ENCODE measurements at places on chromosomes 6 and 20.

GRCh38 chr6:56842686-56843475 lies 112.0 kb upstream of the BEND6 start:
- DNase-seq: peak; percentile 74

DNA sequence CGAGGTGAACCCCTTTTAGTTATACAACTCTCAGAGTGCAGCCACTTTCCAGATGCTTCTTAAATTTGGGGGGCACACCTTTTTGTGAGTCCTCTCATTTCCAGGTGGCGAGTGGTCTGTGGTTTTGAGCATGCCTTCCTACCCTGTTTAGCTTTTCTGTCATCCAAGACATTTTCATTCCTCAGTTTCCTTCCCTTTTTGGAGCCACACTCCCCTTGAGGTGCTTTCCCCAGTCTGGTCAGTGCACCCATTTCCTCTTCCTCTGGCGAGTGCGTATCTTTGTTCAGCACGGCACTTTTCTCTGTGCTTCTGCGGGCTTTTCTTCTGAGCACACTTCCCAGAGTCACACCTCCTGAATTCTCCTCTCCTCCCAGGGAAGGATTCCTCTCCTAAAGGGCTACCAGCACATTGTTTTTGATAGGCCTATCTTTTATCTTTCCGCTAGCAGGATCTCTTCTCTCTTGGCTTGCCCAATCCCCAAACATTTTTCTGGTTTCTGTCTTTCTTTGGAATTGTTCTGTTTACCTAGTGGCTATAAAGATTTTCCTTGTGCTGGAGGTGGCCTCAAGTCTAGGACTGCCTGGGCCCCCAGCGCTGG lies 1.4 kb downstream of the PHF20 start:
- DNase-seq: no peak

DNA sequence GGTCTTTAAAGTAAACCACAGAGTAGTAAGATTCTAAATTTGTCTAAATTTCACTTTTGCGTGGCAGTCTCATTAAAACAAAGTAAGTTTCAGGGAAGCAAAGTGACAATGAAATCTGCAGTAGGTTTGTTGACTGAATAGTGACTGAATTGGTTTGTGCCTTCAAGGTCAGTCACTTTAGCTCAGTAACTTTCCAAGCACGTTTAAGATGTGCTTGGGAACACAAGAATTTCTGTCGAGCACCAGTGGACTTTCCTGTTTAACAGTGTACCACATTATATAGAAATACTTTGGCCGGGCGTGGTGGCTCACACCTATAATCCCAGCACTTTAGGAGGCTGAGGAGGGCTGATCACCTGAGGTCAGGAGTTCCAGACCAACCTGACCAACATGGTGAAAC lies 1.7 kb upstream of the CD24 start:
- no peak for DNase-seq

DNA sequence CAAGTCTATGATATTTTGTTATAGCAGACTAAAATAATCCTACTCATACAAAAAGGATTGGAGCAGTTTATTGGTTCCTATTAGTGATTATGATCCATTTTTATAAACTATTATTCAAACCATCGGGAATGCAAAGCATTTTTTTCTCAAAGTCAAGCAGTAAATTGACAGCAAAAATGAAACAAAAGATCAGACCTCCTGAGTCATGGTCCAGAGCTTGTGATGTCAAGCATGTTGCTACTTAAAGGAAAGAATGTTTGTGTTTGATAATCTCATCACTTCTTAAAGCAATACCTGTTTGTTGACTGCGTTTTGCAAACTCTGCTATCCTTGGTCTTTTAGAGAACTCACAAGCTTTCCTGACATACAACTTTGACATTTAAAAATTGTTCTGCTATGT lies 204.4 kb downstream of the SAMD5 start:
- no peak for DNase-seq

DNA sequence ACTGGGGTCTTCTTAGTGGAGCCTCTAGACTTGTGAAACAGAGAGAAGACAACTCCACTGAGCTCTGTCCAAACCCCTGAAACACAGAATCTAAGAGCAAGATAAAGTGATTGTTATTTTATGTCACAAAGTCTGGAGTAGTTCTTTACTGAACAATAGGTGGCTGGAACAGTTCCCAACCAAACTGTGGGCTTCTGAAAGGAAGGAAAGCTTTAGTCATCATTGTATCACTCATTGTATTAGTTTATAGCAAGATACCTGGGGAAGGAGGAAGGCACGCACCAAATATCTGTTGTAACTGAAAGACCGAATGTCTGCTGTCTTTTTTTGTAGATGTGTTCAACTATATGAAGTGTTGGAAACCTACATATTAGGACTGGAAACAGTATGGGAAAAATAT lies 284.9 kb upstream of the TBX18 start:
- DNase-seq: no peak

- DNase-seq: no peak
Observed at GRCh38 chr20:53336892-53337291, 256.7 kb downstream of the ZNF217 start.

GRCh38 chr20:19265646-19266374 lies 53.4 kb downstream of the SLC24A3 start:
- no peak for DNase-seq

- DNase-seq: no peak
Observed at GRCh38 chr20:7411075-7411474, 529.2 kb downstream of the HAO1 start.

- DNase-seq: no peak
Observed at GRCh38 chr6:43658161-43658560, 13.3 kb downstream of the RSPH9 start.

DNA sequence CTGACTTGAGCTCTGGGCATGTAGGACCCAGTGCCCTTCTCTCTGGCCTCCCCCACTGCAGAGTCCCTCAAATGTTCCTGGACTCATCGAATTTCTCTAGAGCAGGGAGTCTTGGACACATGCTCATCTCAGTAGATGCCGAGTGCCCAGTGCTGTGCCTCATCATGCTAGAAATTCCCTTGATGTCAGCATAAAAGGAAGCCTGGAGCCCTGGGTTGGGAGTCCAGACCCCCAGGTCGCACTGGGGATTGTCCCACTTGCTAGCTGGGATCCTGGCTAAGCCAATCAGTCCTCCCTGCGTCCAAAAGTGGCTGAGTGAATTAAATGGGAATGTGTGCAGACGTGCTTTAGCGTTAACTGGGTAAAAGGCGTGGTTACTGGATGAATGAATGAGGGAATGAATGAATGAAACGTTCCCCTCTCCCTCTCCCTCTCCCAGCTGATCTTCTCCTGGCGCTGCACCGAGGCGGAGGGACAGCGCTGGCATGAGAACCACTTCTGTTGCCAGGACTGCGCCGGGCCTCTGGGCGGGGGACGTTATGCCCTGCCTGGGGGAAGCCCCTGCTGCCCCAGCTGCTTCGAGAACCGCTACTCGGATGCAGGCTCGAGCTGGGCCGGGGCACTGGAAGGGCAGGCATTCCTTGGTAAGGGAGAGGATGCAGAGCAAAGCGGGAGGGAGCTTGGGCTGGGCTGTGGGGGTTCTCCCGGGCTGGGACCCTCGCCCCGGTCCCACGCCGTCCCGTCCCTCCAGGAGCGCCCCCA lies 1.6 kb upstream of the TOMM6 start:
- peak; percentile 74 for DNase-seq

DNA sequence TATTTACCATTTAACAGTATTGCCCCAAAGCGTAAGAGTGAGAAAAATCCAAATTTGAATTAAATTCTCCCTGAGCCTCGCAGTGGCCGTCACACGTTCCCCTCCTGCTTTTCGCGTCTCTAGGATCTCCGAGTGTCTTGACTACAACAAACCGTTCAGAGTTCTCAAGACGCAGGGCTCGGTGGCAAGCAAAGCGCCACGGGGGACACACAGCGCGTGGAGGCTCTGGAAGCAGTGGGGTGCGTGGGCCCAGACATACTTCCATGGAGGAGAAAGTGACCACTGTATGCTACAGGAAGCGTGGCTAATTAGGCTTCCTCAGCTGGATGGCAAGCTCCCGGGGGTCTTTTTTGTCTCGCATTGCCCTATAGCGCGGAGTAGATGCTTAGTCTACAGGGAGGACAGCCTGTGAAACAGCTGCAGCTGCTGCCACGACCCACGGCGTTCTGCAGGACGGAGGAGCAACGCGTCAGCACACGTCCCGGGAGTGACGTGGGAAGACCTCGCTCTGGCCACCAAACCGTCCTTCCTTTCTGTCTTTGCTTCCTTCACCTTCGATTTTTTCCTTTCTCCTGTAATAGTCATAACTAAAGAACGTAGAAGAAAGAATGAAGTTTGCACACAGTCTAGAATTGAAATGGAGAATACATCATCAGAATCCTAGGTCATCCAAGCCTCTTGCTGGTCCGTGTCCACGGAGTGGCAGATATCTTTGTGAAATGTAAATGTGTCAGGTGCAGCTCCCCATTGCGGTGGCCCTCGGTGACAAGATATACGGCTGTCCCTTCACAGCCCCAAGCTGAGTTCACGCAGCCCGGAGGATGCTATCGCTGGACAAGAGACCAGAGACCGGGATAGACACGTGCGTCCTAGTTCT lies 104.2 kb upstream of the QKI start:
- DNase-seq: no peak

DNA sequence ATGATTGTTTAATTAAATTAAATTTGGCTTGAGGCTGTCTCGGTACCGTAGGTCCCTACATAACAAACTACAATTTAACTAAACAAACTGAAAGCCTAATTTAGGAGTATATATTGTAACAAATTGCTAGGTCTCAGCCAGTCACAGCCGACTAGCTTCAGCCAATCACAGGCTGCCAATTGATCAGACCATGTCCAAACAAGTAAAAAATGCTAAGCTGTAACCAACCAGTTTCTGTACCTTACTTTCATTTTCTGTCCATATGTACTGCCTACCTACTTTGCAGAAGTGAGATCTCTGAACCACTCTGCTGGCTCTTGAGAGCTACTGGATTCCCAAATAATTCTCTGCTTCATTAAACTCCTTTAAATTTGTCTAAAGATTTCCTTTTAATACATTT lies 648.0 kb upstream of the GJE1 start:
- no peak for DNase-seq

- no peak for DNase-seq
Observed at GRCh38 chr6:138194287-138194686, 24.0 kb downstream of the PBOV1 start.

DNA sequence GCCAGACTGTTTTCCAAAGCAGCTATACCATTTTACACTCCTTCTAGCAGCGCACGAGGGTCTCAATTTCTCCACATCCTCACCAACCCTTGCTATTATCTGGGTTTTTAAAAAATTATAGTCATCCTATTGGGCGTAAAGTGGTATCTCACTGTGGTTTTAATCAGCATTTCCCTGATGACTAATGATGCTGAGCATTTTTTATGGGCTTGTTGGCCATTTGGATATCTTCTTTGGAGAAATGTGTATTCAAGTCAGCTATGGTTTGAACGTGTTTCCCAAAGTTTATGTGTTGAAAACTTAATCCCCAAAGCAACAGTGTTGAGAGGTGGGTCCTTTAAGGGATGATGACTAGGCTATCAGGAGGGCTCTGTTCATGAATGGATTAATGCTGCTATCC lies 6.7 kb downstream of the MCUR1 start:
- no peak for DNase-seq

GRCh38 chr20:47789764-47790579 lies 4.7 kb upstream of the SULF2 start:
- DNase-seq: no peak

GRCh38 chr20:50305636-50306477 lies 115.2 kb downstream of the CEBPB start:
- no peak for DNase-seq

GRCh38 chr6:4671587-4672115 lies 104.6 kb upstream of the CDYL start:
- DNase-seq: no peak

DNA sequence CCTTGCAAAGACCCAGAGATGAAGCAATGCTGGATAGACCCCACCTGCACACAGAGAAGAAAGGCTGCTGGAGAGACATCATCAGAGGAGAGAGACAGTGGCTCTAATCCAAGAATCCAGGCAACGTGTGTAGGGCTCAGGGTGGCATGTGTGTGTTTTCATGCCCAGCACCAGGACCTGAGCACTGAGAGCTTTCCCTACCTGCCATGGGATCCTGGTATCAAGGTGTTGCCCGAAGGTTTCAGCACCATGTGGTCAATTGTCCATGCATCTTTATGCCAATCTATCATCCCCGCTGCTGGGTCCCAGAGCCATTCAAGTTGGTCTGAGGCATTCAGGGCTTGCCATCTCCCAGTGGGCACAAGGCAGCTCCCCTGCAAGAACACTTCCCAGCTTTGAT lies 7.5 kb upstream of the CD93 start:
- peak; percentile 42 for DNase-seq

DNA sequence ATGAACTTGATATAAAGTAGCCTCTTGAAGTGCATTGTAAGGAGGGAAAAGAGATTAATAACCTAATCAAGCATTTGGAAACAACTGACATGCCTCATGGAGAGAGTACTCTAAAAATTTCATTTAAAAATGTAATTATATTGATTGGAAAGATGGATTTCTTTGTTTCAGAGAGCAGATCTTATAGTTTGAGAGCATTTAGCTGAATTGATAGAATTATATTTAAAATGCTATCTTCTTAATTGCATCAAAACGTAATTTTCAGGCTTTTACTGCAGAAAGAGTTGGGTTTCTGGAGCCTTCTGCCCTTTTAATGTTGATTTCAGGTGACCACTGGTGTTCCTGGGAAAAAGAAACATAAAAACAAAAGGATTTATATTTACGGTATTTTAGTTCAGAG lies 130.6 kb downstream of the EDN3 start:
- no peak for DNase-seq

DNA sequence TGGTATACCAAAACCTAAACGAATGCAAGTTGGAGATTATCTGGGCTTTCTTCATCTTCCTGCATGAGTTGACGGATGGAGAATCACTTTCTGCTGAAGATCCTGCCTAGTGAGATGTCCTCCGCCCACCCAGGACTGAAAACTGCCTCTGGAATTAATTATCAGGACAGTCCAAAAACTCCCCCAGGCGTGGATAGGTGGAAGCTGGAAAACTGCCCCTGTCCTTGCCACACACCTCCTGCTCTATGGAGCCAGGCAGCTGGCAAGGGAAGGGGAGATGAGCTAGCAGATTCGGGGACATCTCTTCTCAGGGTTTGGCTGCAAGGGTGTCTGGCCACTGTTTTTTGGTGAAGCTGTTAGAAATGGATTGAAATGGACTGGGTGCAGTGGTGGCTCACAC lies 89.3 kb upstream of the ZNFX1 start:
- DNase-seq: no peak

DNA sequence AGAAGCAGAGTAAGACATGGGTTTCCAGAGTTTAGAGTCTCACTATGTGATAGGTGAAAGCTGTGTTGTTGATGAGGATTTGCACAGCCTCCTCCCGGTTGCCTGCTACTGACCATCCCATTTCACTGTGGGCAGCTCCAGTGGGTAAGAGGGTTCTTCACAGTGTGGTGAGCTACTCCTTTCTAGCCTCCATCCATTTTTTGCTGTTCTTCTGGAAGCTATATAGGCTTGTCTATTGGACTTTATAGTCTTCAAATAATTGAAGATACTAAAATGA lies 13.4 kb downstream of the UST start:
- DNase-seq: no peak
